ENCODE measurements at places on chromosomes 4 and X.

GRCh38 chr4:53240573-53240972 lies 125.3 kb downstream of the SCFD2 start:
- DNase-seq, result no peak

DNA sequence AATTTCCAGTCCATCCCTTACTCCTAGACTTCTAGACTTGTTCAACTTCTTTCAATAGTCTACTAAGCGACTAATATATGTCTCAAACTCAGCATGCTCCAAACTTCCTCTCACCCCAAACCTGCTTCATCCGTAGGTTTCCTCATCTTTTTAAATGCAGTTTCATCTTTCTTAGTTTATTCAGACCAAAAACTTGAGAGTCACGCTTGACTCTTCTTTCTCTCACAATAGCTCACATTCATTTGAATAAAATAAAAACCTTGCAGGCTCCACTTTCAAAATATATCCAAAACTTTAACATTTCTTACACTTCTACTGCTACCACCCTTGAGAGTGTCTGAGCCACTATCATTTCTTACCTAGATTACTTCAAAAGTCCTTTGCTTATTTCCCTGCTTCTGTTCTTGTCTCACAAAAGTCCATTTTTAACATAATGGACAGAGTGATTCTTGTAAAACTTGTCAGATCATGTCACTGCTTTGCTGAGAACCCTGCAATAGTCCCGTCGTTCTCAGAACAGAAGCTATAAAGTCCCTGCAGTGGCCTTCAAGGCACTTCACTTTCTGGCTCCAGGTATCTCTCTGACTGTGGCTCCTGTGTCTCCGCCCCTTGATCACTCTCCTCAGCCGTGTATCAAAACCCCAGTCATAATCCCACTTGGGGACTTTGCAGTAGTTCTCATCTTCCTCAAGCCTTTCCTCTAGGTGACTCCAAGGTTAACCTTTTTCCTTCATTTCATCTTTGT lies 167.6 kb downstream of the ARHGAP24 start:
- no peak for DNase-seq

DNA sequence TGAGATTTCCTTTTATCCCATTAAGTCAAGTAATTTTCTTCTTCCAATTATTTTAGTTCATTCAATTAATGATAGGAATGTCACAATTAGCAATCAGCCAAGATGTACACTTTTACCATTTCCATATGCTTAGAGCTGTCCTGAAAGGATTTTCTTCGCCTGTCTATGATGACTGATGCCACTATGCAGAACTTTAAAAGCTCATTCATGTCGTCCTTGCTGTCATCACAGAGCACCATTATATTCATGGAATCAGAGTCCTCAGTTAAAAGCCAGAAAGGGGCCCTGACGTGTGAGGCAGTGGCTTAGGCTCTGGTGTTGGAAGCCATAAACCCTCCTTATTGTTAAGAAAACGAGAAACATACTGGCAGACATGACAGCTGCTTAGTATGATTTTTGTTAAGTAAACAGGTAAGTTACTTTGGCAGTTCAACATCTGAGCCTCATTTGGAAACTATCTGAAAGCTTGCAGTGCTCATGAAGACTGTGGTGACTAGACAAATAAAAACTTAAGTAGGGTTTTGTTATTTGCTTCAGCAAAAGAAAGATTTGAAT lies 73.1 kb downstream of the HHIP start:
- DNase-seq, result no peak

- no peak for DNase-seq
These were observed 474.3 kb upstream of the FTHL17 start for GRCh38 chrX:31546126-31546525.

DNA sequence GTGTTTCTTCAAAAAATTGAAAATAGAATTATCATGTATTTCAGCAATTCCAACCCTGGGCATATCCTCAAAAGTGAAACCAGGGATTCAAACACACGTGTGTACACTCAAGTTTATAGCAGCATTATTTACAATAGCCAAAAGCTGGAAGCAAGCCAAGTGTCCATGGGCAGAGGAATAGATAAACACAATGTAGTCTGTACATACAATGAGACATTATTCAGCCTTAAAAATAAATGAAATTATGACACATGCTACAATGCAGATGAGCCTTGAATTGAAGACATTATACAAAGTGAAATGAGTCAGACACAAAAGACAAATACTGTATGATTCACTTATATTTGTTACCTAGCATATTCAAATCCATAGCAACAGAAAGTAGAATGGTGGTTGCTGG lies 853.4 kb downstream of the STIM2 start:
- DNase-seq, result no peak
